NK-92 treated with Interleukin-12 subunit alpha and Interleukin-12 subunit beta, amount 100 ng/mL, for 24 hours (cell line): ENCODE measurements at places on chromosomes 4 and X.
A peak's percentile ranks its signal among the peaks of the same experiment; 100 is the strongest.

GRCh38 chrX:499870-500364 lies 113.2 kb upstream of the PPP2R3B start:
- no peak for DNase-seq

DNA sequence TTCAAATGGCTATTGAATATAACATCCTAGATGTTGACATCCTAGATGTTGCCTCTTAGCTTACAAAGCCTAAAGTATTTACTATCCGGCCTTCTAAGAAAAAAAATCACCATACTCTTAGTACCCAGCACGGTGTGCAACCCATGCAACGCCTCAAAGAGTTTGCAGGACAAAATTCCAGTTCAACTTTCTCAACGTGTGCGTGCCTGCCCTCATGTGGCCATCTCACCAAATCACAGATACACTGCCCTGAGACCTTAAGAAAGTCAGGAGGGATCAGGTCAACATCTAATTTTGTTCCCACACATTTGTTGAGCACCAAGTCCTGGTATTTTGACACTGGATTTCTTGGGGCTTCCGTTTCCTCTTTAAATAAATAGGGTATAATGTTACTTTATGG lies 68.3 kb downstream of the CRMP1 start:
- DNase-seq, result no peak

GRCh38 chrX:40081679-40082068 lies 16.1 kb downstream of the BCOR start:
- no peak for DNase-seq

DNA sequence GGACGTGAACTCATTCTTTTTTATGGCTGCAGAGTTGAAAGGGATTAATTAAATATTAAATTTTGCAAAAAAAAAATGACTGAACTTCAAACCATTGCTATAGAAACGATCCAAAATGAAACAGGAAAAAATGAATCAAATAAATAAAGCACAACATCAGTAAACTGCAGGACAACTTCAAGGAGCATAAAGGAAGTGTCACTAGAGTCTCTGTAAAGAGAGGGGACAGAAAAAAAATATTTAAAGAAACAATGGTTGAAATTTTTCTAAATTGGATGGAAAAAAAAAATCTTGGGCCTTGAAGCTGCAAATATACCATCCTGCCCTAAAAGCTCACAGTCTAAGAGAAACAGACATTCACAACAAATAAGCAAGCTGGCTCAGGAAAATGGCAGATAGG lies 339.3 kb upstream of the INTU start:
- no peak for DNase-seq

- DNase-seq, result no peak
Measured at GRCh38 chr4:127118681-127119080, 514.1 kb upstream of the INTU start.

DNA sequence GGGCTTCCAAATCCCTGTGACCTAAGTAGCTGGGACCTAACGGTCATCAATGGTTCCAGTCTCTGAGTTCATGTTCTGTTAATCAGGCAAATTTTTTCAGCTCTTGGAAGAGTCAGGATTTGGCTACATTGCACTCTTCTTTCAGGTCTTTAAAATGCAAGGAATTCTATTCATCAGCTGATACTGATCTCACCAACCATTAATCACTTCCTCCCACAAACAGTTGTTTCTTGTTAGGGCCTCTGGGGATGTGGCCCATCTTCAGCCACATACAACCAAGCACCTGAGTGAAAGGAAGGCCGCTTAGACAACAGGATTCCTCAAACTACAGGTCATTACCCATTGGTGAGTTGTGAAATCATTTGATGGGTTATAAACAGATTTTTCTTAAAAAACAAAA lies 71.7 kb downstream of the FANCB start:
- no peak for DNase-seq

- DNase-seq, result no peak
Measured at GRCh38 chr4:47538825-47539154, 53.7 kb downstream of the ATP10D start.

DNA sequence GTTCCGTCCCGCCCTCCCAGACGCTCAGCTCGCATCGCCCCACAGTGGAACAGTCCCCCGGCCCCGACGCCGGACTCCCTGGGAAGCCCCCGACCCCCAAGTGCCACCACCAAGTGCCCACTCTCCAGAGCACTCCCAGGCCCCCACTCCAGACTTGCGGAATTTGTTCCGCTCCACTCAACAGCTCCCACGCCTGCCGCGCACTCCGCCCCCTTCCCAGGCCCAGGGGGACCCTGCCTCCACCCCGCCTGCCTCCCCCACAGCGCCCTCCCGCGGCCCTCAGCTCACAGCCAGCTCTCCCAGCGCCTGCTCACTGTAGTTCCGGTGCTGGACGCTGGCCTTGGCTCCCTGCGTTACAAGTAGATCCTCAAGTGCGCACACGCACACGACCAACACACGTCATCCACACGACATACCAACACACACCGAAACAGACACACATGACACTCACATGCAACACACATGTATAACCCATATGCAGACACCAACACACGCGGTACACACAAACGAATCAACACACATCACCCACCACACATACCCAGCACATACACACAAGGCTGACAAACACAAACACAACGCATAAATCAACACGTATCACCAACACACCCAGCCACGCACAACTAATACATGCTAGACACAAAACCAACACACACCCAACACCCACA lies 8.0 kb downstream of the MSX1 start:
- no peak for DNase-seq

GRCh38 chr4:114601304-114602052 lies 2.9 kb downstream of the UGT8 start:
- no peak for DNase-seq

- no peak for DNase-seq
Measured at GRCh38 chr4:111879539-111879938, 265.7 kb upstream of the FAM241A start.

GRCh38 chrX:10952619-10953018 lies 158.5 kb upstream of the HCCS start:
- DNase-seq, result no peak

- DNase-seq, result no peak
Measured at GRCh38 chr4:126820631-126821030, 812.1 kb upstream of the INTU start.

DNA sequence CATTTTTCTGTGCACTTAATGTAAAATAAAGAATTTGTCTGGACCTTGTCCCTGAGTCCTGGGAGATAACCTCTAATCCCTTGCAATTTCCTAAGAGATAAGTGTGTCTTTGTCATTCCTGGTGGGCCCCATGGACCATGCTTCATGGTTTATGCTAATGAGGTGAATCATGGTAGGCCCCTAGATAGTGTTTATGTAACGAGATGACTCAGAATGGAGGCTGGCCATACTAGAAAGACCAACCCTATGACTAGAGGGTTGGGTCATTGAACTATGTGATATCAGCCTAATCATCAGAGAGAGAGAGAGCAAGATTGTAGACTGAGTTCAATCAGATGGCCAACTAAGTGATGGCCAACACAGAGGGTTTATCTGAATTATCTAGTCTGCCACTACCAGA lies 64.2 kb upstream of the NHSL2 start:
- DNase-seq, result no peak

DNA sequence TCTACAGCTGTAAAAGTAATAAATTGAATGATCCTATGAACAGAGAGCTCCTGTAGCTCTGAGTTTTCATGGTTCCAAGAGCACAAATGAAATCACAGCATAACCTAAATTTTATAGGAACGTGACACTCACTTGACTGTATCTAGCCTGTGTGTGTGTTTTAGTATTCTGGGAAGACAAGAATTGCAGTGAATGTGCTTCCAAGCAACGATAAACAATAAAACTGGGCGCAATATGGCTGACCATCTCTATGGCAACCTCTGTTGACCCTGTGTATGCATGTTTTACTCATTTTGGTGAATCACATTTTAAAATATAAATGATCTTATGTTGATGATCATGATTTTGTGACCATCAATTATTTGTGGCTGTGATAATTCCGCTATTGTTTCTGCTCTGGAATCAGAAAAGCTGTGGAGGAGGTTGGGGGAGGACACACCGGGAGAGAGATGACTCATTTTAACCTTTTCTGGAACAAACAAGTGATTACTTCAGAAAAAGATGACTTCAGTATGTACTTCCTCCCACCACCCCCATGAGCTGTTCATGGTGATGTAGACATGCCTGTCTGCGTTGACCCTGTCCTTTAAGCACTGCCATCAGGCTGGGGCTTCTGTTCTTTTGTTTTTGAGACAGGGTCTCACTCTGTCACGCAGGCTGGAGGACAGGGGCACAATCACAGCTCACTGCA lies 31.8 kb downstream of the USP11 start:
- no peak for DNase-seq

GRCh38 chrX:80021621-80022020 lies 7.1 kb downstream of the TBX22 start:
- DNase-seq, result no peak

DNA sequence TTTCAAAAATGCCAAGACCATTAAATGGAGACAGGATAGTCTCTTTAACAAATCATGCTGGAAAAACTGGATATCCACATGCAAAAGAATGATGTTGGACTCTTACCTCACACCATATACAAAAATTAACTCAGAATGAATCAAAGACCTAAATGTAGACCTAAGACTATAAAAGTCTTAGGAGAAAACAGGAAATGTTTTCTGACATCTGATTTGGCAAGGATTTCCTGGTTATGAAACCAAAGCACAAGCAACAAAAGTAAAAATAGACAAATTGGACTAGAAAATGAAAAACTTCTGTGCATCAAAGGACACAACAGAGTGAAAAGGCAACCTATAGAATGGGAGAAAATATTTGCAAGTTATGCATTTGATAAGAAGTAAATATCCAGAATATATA lies 37.6 kb downstream of the ARFIP1 start:
- no peak for DNase-seq

GRCh38 chr4:70705183-70706043 lies 16.4 kb upstream of the RUFY3 start:
- peak; percentile 54 for DNase-seq

- DNase-seq, result no peak
Measured at GRCh38 chr4:182236186-182236585, 7.0 kb upstream of the TENM3 start.

- DNase-seq, result peak; percentile 15
Measured at GRCh38 chr4:76377911-76378310, 43.0 kb downstream of the CCDC158 start.

GRCh38 chr4:2944586-2945526 lies 18.4 kb downstream of the NOP14 start:
- no peak for DNase-seq
